ENCODE measurements at places on chromosomes 16 and 17.
A peak's percentile ranks its signal among the peaks of the same experiment; 100 is the strongest.

GRCh38 chr16:84443166-84443802 lies 61.2 kb downstream of the MEAK7 start:
- DNase-seq = no peak

DNA sequence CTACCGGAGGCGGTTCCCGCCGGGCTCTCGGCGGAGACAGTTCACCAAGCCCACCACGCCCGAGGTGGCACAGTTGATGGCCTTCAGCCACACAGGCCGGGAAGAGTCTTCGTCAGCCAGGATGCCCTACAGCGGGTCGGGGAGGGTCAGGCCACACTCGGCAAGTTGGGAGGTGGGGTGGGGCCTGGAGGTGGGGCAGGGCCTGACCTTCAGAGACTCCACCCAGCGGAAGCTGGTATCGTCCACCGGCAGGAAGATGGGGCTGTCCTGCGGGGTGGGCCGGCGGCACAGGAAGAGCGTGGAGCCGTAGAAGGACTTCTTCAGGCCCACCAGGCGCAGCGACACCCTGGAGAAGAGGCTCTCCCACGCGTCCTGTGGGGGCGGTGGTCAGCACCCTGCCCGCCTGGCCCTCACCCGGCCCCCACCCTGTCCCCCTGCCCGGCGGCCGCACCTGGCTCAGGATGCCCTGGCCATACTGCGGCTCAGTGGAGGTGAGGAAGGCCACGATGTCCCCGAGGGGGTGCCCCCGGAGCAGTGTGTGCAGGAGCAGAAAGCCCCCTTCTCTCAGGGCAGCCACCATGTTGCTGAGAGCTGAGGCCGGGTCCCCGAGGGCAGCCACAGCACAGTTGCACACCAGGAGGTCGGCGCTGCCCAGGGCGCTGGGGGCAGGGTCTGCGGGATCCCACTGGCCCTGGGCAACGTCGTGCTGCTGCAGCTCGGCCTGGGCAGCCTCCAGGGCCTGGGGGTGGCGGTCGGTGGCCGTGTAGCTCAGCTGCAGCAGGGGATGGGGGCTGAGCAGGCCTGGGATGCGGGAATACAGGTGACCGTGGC lies 12.8 kb downstream of the FASN start:
- no peak for DNase-seq

DNA sequence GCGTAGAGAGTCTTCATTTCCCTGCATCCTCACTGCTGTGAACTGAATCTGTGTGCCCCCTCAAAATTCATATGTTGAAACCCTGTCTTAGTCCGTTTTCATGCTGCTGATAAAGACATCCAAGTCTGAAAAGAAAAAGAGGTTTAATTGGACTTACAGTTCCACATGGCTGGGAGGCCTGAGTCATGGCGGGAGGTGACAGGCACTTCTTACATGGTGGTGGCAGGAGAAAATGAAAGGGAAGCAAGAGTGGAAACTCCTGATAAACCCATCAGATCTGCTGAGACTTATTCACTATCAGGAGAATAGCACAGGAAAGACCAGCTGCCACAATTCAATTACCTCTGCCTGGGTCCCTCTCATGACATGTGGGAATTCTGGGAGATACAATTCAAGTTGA lies 3.1 kb upstream of the CCDC42 start:
- no peak for DNase-seq

DNA sequence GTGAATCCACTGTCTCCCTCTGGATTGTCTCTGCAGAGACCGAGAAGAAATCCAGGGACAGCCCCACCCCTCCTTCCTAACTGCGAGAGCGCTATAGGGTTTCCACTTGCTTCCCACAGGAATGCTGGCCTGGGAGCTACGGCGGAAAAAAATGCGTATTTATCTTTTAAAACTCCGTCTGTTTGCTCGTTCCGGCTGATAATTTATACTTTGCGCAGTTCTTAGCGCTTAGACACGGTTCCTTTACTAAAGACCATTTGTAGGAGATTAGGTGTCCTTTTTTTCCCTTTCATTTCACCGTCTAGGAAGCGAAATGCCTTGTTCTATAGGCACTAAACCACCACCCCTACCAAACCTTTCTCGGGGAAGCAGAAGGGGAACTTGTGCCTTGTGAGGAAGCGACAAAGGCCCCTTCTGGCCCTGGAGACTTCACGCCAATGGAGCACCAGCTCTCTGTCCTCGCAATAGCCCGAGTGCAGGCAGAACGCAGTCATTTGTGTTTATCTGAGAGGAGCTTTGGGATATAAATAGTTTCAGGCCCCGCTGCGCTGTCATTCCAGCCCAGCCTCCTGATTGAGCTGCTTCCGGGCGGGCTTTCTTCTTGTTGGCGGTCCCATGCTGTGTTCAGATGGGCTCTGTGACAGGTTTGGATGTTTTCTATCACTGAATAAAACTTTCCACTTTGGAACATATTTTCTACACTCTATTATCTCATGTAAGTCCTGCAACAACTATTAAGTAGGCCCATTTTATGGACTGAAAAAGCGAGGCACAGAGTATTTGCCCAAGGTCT lies 791 bp upstream of the SUPT4H1 start:
- DNase-seq = peak; percentile 47

DNA sequence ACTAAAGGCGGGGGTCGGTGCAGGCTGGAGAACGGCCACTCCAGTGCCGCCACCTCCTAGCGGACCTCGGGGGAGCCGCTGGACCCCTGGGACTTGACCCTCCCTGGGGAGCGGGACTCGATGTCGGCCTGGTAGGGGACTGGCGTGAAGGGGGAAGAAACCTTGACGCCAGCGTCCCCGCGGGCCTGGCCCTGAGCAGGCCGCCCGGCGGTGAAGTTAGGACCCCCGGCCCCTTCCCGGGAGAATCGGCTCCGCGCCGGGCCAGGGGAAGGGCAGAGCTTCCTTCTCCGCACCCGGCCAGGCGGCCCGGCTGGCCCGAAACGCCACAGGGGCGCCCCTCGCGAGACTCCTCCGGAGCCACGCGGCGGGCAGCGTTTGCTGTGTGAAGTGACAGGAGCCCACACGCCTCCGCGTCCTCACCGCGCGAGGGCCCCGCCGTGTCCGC lies 389 bp downstream of the DUS1L start:
- DNase-seq = no peak

GRCh38 chr17:82029990-82030469 lies 1.4 kb upstream of the RAC3 start:
- no peak for DNase-seq

DNA sequence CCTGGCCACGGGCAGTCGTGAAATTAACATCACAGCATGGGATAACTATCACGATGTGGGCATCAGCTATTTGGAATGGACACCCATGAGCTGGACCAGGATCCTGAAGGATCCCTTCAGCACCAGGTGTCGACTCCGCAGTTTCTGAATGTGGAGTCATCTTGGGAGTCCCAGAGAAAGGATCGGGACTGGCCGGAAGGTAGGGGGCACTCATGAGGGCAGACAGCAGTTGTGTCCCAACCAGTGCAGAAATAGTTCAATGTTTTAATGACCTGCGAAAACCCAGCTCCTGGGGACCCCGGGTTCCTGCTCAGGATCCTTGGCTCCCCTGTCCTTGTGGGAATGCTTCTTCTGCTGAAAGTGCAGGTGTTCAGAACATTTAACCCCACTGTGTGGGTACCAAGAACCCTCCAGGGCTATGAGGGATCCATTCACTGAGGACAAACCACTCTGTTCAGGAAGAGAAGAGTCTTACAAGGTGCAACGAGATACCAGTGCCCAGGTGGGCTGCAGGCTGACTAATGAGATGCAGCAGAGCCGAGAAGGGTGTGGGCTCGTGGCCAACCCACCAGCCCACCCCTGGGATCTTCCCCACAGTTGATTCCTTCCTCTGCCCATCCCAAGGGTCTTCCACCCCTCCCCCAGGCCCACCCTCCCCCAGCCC lies 154.8 kb downstream of the SALL1 start:
- DNase-seq = no peak

- DNase-seq = no peak
These were observed 19.9 kb downstream of the CFAP20 start for GRCh38 chr16:58109330-58109729.

GRCh38 chr16:50295541-50296132 lies 29.3 kb downstream of the ADCY7 start:
- no peak for DNase-seq

DNA sequence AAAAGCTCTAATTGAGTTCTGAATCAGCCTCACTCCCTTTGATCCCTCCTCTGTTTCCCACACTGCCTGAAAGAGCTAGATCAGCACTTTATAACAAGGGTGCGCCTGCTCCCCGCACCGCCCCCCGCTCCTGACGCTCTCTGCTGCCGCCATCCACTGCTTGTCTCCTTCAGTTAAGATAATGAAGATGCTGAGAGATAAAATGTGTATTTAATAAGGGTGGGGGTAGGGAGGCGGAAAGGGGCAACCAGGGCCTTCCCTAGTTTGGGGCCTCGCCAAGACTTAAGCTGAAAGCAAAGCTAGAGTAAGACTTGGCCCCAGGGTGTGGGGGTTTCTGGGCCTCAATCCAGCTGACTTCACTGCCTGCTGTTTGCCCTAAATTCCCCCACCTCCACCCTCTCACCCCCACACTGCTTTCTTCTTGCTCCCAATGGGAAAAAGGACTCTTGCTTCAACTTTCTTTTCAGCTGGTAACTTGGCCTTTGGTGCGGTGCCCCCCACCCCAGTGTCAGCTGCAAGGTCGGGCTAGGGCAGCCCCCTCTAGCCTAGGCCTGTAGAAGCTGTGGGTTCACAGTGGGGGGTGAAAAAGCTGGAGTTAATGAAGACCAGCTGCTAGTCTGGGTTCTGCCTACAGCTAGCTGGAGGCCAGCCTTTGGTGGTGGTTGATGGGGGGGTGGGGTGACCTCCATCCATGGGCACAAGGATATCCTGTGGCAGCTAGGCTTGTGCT lies 1.8 kb upstream of the RARA start:
- peak; percentile 46 for DNase-seq

GRCh38 chr16:27330542-27330941 lies 16.8 kb downstream of the IL4R start:
- no peak for DNase-seq

GRCh38 chr16:74766729-74767128 lies 7.9 kb downstream of the FA2H start:
- DNase-seq = no peak

DNA sequence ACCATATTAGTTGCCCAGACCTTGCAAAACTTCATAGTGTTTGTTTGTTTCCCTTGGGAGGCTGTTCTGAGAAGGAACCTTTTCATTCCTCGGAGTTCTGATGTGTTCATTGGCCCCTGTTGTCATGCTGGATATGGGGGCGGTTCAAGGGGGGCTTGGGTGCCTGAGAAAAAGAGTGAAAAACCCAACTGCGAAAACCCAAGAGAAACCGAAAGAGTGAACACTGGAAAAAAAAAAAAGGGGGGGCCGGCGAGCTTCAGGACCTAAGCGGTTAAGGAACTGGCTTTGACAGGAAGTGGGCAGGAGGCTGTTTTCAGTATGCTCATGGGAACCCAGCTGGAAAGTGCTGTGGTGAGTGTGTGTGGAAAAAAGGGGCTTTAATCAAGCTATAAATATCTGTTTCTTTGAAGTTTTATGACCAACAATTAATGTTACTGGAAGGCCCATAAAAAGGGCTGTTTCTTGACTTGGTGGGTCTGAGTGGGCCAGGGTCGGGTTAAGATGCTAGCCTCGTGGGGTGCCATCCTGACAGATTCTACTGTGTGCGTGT lies 510.7 kb downstream of the MAF start:
- peak; percentile 81 for DNase-seq

- no peak for DNase-seq
These were observed 150.3 kb downstream of the AATF start for GRCh38 chr17:37098910-37099664.

DNA sequence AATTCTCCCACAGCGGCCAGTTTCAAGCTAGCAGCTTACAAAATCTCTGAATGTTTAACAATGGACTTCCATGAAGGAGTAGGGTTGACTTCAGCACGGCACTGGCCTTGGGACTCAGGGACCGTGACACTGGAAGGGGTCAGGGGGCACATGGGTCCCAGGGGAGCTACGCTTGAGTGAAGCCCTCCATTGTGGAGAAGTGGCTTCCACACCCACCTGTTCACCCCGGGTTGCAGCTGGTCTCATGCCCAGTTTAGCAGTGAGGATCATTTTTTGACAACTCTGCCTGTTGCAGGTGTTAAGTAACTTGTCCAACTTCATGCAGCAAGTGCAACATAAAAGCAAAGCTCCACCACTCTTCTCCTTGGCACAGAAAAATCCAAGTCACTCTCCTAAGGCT lies 510.2 kb downstream of the CDH13 start:
- no peak for DNase-seq
